ENCODE measurements at places on chromosomes 5 and 9.
A peak's percentile ranks its signal among the peaks of the same experiment; 100 is the strongest.

DNA sequence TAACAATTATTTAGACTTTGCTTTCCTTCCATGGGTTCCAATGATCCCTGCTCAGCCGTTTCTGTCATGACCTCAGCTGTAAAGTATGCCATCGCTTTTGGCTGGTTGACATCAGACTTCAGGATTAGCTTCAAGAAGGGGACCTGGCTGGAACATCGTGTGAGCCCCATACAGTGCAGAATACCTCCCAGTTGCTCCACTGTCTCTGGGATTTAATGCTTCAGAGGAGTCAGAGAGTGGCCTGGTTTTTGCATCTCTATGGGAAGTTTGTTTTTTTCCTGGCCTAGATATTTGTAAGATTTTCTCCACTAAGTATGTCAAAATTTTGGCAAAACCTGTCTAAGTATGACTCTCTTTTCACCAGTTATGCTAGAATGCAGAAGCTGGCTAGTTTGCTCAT lies 216.9 kb downstream of the GABBR2 start:
- DNase-seq = no peak

- DNase-seq = no peak
Observed at GRCh38 chr5:6766604-6767093, 53.4 kb downstream of the TENT4A start.

- no peak for DNase-seq
Observed at GRCh38 chr5:122291000-122291901, 20.8 kb upstream of the SNCAIP start.

DNA sequence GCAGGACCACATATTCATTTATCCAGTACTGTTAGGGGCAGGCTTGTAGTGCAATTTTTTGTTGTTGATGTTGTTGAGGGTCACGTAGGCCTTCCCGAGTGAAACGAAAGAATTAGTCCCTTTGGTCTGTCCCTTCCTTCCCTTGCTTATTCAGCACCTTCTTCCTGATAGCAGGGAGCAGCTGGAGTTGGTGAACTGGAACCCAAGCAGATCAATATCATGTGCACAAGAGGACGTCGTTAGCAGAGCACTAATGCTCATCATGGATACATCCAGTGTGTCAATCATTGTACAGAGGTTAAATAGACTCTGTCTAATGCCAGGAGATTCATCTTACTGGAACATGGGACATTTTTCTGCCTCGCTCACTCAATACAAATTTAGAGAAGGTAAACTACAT lies 33.0 kb upstream of the MAP1B start:
- DNase-seq = no peak

DNA sequence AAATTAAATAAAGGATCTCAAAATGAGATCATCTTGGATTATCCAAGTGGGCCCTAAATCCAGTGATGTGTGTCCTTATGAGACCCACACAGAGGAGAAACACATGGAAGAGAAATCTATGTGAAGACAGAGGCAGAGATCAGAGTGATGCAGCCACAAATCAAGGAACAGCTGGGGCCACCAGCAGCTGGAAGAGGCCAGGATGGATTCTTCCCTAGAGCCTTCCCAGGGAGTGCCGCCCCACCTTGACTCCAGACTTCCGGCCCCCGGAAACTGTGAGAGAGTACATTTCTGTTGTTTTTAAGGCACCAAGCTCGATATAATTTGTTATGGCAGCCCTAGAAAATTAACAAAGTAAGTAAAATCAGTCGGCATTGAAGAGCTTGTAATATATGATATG lies 286.9 kb downstream of the FBXL7 start:
- DNase-seq = no peak

DNA sequence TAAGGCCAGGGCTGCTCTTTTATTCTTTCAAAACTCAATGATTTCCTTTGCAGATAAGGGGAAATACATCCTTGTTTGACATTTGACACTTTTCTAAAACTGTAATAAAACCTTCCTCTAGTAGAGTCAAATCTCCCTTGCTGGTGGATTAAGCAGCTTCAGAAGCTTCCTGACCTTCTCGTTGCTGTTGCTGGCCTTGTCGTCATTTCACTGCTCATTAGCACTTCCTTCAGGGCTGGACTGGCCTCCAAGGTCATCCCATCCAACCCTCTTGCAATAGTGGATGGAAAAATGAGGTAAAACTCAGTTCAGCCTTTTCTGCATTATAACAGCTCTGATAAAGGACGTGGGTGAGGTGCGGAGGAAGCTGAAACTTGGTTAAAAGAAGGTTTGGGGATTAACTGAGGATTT lies 1.1 kb upstream of the ADAMTSL1 start:
- DNase-seq = no peak

- no peak for DNase-seq
Observed at GRCh38 chr9:91421971-91422757, 1.5 kb downstream of the NFIL3 start.

DNA sequence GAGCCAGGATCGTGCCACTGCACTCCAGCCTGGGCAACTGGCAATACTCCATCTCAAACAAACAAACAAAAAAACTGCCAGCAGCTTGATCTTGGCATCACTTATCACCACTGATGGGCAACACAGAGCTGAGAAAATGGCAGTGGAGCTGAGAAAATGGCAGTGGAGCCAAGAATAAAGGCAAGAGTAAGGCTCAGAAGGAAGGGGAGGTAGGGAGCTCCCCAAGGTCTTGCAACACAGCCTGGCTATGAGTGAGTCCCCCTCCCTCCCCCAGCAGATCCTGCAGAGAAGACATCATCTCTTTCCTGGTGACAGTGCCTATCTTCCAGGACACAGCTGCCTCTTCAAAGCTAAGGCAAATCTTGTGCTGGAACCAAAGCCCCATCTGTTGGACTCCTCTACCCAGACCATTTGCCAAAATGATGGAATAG lies 70.3 kb downstream of the UGCG start:
- no peak for DNase-seq

- DNase-seq = no peak
Observed at GRCh38 chr5:42828671-42829070, 17.0 kb upstream of the SELENOP start.

DNA sequence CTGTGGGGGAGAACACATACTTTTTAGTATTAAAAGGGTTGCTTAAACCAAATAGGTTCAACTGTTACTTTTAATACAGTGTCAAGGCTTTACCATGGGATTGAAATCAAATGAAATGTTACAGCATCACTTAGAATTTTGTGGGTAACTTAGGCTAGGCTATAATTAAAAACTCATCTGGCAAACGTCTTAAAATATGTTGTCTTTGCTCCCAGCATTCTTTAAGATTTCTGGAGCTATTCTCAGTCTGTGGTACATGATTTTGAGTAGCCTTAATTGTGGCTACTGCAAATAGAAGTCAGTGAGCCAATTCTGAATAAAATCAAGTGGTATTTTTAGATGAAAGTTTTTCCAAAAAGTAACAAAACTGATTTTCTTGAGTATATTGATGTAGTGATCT lies 30.7 kb downstream of the UHRF2 start:
- no peak for DNase-seq

GRCh38 chr5:172860520-172861443 lies 26.7 kb downstream of the ERGIC1 start:
- no peak for DNase-seq

GRCh38 chr9:85204176-85204575 lies 534.6 kb downstream of the NTRK2 start:
- DNase-seq = no peak

DNA sequence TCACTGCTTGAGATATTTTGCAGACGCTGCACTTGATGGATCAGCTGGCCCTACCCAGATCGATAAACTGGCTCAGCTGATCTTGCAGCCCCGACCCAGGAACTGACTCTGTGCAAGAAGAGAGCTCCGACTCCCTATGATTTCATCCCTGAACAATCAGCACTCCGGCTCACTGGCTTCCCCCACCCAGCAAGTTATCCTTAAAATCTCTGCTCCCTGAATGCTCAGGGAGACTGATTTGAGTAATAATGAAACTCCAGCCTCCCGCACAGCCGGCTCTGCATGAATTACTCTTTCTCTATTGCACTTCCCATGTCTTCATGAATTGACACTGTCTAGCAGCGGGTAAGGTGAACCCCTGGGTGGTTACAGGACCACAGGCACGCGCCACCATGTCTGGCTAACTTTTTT lies 16.9 kb upstream of the NANS start:
- no peak for DNase-seq

- DNase-seq = no peak
Observed at GRCh38 chr5:171438738-171439137, 19.3 kb downstream of the FGF18 start.

DNA sequence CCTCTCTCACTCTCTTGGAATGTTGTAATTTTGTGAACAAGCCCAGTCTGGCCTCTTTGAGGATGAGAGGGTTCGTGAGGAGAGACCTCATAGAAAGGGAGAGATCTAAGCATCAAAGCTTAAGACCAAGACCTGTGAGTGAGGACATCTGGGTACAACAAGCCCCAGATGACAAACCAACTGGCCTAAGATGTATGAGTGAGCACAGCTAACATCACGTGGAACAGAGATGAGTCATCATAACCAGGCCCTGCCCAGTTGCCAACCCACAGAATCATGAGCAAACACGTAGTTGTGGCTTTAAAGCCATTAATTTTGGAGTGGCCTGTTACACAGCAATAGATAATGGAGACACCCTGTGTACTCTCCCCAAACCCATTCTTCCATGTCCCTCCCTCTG lies 439.1 kb upstream of the KIF2A start:
- DNase-seq = no peak

GRCh38 chr9:92404042-92404836 lies at the start of gene OGN:
OGN (minus strand) TSS chr9:92404578; CDS start chr9:92403407, 1,171 bp downstream.
- no peak for DNase-seq

DNA sequence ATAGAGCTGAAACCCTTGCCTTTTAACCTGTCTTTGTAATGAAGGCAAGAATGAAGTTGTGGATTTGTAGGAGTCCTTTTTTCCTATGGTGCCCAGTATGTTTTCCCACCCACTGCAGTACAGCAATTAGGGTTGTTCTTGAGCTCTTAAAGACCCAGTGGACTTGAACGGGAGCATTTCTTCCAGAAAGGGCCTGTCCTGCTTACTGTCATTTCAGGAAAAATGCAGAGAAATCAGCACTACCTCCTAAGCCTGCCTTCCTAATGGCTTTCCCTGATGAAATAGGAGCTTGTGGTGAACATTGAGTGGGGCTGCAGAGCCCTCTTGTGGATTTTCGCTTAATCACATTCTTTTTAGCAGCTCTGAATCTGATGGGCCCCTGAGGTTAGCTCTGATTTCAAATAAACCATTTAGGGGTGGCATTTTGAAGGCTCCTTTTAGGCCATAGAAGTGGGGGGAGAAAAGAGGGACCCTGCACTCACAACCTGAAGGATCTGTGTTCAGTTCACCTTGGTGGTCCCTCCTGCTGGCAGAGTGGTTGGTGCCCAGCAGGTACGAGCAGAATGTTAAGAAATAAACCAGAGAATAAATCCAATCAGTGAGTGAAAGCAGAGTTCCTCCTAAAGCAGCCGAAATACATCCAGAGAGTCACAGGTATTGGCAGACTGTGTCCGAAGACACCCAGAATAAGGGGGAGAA lies 188.0 kb upstream of the KLF9 start:
- peak; percentile 31 for DNase-seq

GRCh38 chr5:39427229-39427628 lies 2.4 kb upstream of the DAB2 start:
- no peak for DNase-seq

- DNase-seq = no peak
Observed at GRCh38 chr5:134174841-134175839, 1.6 kb downstream of the SKP1 start.

GRCh38 chr5:53381-54174 lies 38.4 kb upstream of the PLEKHG4B start:
- peak; percentile 6 for DNase-seq

GRCh38 chr5:80284720-80285119 lies 28.9 kb upstream of the SERINC5 start:
- DNase-seq = no peak

- no peak for DNase-seq
Observed at GRCh38 chr9:99782962-99783718, 38.5 kb upstream of the NR4A3 start.

DNA sequence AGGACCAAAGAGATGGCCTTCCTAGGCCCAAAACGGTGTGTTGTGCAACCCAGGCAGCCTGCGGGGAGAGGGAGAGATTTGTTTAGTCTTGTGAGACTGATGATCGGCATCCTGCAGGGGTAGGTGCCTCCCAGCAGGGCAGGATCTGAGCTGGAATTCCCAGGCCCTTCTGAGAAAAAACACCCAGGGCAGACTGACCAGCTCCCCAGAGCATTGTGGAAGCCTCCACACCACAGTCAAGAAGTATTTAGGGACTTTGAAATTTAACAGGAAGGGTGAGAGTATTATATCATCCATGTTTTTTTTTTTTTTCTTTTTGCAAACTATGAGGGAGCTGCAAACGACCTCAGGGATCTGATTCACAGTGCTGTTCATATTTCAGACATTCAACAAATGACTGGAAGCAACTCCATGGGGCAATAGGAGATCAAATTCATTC lies 104.5 kb upstream of the LHFPL2 start:
- DNase-seq = no peak

DNA sequence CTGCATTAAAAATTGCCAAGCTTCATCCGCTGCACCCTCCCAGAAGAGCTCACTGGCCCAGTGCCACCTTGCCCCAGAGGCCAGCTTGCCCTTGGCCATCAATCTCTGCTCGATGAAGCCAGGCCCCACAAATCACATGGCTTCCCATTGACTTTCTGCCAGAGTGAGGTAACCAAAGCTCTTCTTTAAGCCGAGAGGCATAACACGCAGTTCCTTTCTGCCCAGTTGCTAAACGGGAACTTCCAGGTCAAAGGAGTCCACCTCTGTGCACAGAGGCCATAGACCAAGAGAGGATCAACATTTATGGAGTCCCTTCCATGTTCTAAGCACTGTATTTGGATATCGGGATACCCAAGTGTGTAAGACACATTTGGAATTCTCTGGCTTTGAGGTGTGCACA lies 208.8 kb downstream of the KIF4B start:
- DNase-seq = no peak

DNA sequence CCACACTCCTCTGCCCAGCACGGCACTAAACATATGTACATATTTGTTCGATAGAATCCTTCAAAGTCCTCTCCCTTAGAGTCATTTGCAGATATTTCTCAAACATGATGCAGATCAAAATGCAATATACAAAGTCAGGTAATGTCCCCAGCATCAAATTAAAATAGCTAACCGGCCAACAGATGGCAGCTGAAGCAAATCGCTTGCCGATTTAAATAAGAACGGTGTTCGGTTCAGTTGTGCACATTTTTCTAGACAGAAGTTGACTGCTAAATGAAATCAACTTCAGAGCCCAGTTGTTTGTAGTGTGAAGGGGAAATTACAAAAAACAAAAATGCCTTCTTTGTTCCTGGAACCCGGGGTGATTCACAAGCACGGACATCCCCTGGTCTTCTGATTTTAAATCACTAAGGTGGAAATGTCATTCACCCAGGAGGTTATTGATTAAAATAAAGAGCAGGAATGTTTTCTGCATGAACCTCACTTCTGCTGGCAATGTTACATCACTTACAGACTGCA lies 219.2 kb downstream of the EBF1 start:
- no peak for DNase-seq

- DNase-seq = no peak
Observed at GRCh38 chr5:41621420-41621819, 111.0 kb upstream of the PLCXD3 start.

- DNase-seq = peak; percentile 80
Observed at GRCh38 chr5:181188700-181189362, 16.2 kb downstream of the TRIM7 start.

Measured in stimulated activated CD4-positive, alpha-beta T cell treated with anti-CD3 and anti-CD28 coated beads, TNF-alpha, amount 100 ng/mL, for 48 hours (primary cell).